ENCODE measurements at places on chromosomes 2 and 18. TPM values are rescaled to one million over a fixed set of nuclear protein-coding genes. Genes with fewer than 3 reads are reported as not detected.

ANKRD30BL gene
- total RNA-seq, result not detected

BCS1L gene
- total RNA-seq, result 94.4 TPM

RIT2 gene
- not detected for total RNA-seq

POTEE gene
- 1.4 TPM for total RNA-seq

TUBB8B gene
- total RNA-seq, result not detected

TXNDC2 gene
- not detected for total RNA-seq

ATP5F1A gene
- 443 TPM for total RNA-seq

SDC1 gene
- total RNA-seq, result 0.63 TPM

SALL3 gene
- not detected for total RNA-seq

CCDC74B gene
- 1.4 TPM for total RNA-seq

RNF125 gene
- 32.6 TPM for total RNA-seq

HOXD13 gene
- not detected for total RNA-seq

DLX1 gene
- total RNA-seq, result not detected

CYBRD1 gene
- total RNA-seq, result 4.7 TPM

PFN4 gene
- total RNA-seq, result 0.47 TPM

PLEKHH2 gene
- total RNA-seq, result 0.52 TPM

PIKFYVE gene
- total RNA-seq, result 27.3 TPM

MRO gene
- total RNA-seq, result not detected

SERPINB11 gene
- total RNA-seq, result not detected

GNAL gene
- 0.40 TPM for total RNA-seq

LINC00305 gene
- not detected for total RNA-seq

ZNF519 gene
- 20.9 TPM for total RNA-seq

CD8B2 gene
- 0.09 TPM for total RNA-seq

PPM1G gene
- 165 TPM for total RNA-seq

ASAP2 gene
- total RNA-seq, result 0.83 TPM
